T-cell (primary cell): ENCODE measurements at places on chromosomes 4 and X. TPM values are rescaled to one million over a fixed set of nuclear protein-coding genes. Genes with fewer than 3 reads are reported as not detected.

Gene IL9R
- total RNA-seq = 7.4 TPM

Gene ATP1B4
- not detected for total RNA-seq

Gene PCDH10
- total RNA-seq = not detected

Gene NMU
- 0.72 TPM for total RNA-seq

- no peaks in the 10 kb centered on the region for H3K36me3 ChIP-seq
- no peak overlapping the region for H3K4me3 ChIP-seq
Observed at GRCh38 chr4:24315056-24315455, 269.3 kb downstream of the DHX15 start.

DNA sequence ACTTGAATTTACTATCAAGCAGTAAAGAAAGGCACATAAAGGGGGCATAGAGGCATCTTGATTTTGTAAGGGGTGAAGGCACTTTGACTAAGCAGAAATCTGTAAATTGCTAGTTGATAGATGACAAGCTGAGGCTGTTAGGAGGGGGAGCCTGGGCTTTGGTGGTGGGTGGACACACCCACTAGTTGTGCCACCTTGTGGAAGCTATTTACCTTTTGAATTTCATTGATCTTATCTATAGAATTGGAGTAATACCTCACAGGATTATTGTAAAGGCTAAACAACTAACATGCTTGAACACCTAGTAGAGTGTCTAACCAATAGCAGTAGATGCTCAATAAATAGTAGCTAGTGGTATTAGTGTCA is 142.8 kb upstream of the KCNIP4 start:
- H3K4me3 ChIP-seq = no peak overlapping the region
- no peak overlapping the region for H3K27ac ChIP-seq
- no peak for DNase-seq

- no peaks in the 10 kb centered on the region for H3K4me1 ChIP-seq
- no peak overlapping the region for H3K27ac ChIP-seq
- no peak for DNase-seq
- H3K36me3 ChIP-seq = no peaks in the 10 kb centered on the region
Observed at GRCh38 chrX:10794203-10794630, 173.8 kb upstream of the MID1 start.

DNA sequence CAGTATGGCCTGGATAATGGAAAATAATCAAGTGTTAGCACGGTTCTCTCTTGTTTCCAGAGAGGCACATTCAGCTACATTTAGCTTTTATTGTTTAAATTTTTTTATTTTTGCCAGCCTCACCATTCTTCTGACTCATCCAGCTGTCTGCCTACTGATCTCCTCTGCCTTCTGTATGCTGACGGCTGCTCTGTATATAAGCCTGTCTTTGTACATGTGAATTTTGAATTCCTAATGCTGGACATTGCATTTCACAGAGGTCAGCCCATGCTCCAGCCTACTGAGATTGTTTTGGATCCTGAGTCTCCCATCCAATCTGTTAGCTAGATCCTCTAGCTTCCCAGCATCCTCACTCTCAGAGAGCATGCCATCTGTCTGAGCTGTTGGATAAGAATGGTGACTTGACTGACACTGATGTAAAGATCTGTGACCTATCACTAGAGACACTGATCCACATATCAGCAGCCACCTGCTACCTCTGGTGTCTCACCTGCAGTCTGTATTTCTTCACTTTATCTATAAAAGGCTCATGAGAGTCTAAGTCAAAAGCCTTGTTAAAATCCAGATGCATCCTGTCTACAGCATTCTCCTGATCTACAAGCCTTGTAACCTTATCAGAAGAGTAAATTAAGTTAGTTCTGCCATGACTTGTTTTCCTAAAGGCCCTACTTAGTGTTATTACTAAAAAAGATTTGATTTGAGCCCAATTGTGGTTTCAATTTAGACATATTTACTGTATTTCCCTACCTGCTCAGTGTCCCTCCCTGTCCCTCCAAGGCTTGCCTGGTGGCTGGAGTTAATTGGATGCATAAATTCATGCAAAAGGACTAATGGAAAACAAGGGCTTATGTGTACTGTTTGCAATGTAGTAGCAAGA is 25.6 kb upstream of the ARHGAP36 start:
- no peaks in the 10 kb centered on the region for H3K27me3 ChIP-seq
- no peaks in the 10 kb centered on the region for H3K36me3 ChIP-seq
- no peak for DNase-seq
- H3K27ac ChIP-seq = no peak overlapping the region
- no peaks in the 10 kb centered on the region for H3K4me1 ChIP-seq

DNA sequence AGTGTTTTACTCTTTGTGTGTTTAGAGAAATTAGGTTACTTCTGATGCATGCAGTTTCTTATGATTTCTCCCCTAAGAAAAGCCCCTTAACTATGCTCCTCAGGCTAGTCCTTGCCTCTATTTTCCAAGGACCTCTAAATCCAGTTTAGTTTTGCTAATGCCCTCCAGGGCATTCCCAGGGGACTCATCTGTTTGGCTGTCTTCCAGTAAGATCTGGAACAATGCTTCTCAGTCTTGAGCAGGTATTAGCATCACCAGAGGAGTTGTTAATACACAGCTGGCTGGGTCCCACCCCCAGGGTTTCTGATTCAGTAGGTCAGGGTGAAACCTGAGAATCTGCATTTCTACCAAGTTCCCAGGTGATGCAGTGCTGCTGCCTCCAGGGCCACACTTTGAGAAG is 56.9 kb downstream of the OTC start:
- H3K27me3 ChIP-seq = no peaks in the 10 kb centered on the region
- no peak for DNase-seq
- no peak overlapping the region for H3K27ac ChIP-seq
- no peaks in the 10 kb centered on the region for H3K4me1 ChIP-seq
- no peaks in the 10 kb centered on the region for H3K36me3 ChIP-seq
- no peak overlapping the region for H3K4me3 ChIP-seq
